ENCODE measurements at places on chromosomes 2 and 18.
A peak's percentile ranks its signal among the peaks of the same experiment; 100 is the strongest.

GRCh38 chr2:45973426-45973825 lies 322.0 kb downstream of the PRKCE start:
- DNase-seq = no peak

GRCh38 chr2:129164220-129164949 lies 815.1 kb upstream of the RAB6C start:
- no peak for DNase-seq

DNA sequence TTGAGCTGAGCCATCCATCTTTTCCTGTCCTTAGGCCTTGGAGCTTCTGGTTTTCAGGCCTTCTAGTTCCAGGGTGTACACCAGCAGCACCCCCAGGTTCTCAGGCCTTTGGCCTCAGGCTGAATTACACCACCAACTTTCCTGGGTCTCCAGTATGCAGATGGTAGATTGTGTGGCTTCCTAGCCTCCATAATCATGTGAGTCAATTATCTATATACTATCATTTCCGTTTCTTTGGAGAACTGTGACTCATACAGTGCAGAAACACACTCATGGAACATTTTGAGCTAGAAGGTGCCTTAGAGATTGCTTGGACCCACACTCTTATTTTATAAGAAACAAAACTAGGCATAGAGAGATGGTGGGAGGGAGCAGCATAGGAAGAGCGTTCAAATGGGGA lies 167.4 kb downstream of the NCK2 start:
- no peak for DNase-seq

- DNase-seq = no peak
Observed at GRCh38 chr2:24785671-24786321, 7.4 kb downstream of the PTRHD1 start.

DNA sequence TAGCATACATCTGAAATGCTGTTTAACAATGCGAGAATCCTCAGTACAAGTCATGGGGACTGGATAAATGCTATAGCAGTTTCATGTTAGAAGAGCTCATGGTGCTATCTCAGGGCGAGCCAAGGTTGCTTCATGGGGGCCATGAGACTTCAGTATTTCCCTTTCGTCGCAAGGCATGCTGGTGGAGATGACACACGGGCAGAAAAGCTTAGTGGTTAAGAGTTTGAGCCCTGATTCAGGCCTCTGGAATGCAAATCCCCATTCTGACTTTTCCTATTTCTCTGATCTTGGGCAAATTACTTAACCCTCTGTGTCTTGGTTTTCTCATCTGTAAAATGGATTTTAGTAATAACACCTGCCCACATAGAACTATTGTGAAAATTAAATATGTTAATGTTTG lies 57.4 kb upstream of the EPHA4 start:
- DNase-seq = no peak

DNA sequence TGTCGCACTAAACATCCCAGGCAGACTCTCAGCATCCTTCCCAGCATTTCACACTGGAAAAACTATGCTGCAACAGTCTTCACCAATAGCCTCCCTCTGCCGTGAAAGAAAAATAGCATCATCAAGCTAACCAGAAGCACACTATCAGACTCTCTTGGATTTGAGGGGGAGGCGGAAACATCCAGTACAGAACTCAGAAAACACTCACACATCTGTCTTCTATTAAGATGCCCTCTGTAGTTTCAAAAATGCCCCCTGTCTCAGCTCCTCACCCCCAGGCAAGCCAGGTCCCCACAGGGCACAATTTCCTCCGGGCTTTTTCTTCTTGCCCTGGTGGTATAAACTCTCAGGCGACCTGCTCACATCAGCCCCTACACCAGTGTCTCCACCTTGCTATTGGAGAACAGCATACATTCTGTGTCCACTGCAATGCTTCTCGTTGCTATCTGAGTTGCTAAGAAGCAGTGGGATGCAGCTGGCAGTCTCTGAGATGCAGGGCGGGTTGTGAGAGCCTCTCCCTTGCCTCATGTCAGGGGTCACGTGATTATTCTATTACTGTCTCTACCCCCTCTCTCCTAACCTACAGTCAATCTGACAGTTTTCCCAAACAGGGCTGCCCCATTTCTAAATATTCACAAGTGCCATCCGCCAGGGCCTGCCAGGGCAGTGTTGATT lies 189.9 kb downstream of the INO80D start:
- DNase-seq = no peak

DNA sequence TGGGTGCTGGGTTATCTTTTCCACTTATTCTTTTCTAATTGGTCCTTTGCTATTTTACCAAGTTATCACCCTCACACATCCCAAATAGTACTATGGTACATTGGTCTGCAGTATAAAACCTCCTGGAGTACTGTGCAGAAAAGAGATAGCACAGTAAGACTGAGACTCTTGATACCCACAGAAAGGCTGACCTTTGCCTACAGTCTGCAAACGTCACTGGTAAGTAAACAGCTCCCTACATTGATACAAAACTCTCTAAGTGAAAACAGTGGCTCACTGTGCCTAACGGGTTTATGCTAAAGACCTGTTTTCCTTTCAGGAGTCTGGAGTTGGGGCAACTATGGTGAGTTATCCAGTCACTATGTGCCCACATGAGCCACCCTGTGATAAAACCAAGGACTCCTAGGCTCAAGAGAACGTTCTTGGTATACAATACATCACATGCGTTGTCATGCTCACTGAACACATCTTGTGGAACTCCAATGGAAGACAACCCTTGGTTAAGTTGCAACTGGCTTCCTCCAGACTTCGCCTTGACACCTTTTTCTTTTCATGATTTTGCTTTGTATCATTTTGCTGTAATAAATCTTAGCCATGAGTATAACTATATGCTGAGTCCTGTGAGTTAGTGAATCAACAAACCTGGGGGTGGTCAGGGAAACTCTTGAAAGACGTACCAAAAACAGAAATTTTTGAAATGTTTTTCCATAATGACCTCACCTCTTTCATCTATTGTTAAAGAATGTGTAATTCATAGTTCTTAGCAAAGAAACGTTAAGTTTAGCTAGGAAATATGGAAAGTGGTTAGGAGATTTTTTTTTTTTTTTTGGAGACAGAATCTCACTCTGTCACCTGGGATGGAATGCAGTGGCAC lies 104.9 kb downstream of the C2orf74 start:
- no peak for DNase-seq

DNA sequence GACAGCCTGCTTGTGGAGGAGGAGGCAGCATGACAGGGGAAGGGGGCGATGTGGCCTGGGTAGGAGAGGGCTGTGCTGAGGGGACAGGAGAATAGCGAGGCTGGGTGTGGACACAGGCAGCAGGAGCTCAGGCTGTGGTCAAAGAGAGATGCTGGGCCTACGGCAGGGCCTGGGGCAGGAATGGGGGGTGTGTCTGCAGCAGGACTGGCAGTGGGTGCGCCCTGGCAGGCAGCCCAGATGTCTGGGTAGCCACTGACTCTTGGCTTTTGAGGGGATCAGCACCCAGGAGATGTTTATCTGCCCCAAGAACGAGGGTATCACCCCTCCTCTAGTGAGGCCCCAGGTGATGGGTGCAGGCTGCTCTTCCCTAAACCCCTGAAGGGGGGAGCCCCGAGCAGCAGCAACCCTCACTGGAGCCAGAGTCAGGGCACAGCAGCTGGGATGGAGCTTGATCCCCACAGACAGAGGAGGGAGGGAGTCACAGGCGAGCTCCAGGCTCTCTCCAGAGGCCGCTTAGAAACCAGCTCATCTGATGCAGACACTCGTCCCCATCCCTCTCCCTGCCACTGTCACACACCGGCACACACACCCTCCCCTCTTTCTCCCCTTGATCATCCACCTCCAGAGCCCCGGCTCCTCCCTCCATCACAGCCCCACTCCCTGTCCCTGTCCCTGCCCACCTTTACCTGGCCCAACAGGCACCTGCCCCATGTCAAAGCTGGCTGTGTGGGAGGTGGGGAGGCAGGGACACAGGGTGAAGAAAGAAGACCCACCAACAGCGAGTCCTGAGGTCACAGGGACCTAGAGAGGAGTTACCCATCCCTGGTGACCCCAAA lies 29.8 kb upstream of the TNS1 start:
- no peak for DNase-seq

- no peak for DNase-seq
Observed at GRCh38 chr18:39149211-39149806, 1583.7 kb upstream of the CELF4 start.

DNA sequence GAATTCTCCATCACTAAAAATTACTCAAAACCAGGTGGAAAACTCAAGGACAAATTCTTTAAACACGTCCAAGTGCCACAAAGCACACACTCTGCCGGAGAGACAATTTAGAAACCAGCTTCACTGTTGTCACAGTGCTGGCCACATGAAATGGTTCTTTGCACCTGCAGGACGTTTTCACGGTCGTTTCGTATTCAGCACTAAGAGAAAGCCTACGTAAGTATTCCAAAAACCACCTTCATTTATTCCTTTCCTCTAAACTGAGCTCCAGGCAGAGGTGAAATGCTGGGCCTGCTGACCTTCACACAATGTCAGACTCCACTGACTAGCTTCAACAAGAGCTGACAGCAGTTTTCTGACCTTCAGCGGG lies 680 bp downstream of the ATP5F1A start:
- no peak for DNase-seq

DNA sequence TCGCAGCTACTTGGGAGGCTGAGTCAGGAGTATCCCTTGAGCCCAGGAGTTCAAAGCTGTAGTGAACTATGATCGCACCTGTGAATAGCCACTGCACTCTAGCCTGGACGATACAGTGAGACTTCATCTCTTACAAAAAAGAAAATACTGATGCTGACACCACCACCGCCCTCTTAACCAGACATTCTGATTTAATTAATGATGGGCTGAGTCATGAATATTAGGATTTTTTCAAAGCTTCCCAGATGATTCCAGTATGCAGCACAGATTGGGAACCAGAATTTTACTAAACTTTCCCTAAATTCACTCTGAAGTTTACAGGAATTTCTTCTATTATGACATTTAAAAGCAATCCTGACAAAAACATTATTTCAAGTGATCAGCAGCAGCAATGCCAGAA lies 130.1 kb downstream of the ERBB4 start:
- no peak for DNase-seq

GRCh38 chr2:130896813-130897212 lies 60.1 kb downstream of the ARHGEF4 start:
- DNase-seq = no peak

DNA sequence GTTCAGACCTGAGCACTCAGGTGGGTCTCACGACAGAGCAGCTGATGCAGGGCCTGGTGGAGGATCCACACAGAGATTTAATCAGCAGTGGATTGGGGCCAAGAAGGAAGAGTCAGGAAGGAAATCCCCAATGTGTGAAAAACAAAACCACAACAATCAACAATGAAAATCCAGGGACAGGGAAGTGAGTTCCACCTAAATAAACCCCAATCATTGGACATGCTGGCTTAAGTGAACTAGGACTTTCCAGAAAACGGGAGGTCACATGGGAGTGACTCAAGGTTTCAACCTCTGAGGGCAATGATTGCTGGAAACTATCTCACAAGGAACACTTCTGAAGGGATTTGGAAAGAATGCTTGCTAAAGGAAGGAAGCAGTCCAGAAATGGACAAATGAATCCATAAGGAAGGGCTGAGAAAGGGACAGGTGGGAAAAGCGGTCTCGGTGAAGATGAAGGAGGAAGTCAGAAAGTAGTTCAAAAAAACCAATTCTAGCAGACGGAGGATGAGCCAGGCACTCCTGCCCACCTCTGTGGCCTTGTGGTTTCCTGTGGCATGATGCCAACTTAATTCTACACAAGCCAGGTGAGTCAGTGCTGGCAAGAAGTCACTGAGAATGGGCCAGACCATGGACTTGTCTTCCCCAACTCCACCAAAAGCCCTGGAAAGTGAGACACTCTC lies 15.4 kb upstream of the XDH start:
- DNase-seq = peak; percentile 70

GRCh38 chr18:64287926-64288325 lies 139.0 kb upstream of the LINC00305 start:
- no peak for DNase-seq

GRCh38 chr2:145304501-145304900 lies 784.6 kb upstream of the ZEB2 start:
- no peak for DNase-seq

DNA sequence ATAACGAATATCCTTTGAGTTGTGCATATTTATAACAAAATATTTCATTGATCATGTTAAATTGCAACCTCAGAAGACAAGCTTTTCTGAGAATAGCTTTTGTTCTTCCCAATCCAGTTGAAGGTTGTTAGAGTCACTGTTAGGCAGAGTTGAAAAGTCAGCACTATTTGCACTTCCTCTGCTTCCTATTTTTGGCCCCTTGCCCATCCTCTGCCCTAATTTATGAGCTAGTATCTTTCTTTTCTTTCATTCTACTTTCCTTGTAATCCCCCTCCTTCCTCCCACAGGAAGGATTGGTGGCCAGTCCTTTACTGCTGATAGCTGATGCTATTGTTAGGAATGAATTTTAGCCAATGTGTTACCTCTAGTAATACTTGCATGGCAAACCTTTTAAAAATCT lies 4.9 kb downstream of the RALB start:
- DNase-seq = no peak

GRCh38 chr18:56835331-56835730 lies 184.2 kb downstream of the WDR7 start:
- no peak for DNase-seq

GRCh38 chr18:400456-400855 lies 100.0 kb downstream of the COLEC12 start:
- DNase-seq = no peak

DNA sequence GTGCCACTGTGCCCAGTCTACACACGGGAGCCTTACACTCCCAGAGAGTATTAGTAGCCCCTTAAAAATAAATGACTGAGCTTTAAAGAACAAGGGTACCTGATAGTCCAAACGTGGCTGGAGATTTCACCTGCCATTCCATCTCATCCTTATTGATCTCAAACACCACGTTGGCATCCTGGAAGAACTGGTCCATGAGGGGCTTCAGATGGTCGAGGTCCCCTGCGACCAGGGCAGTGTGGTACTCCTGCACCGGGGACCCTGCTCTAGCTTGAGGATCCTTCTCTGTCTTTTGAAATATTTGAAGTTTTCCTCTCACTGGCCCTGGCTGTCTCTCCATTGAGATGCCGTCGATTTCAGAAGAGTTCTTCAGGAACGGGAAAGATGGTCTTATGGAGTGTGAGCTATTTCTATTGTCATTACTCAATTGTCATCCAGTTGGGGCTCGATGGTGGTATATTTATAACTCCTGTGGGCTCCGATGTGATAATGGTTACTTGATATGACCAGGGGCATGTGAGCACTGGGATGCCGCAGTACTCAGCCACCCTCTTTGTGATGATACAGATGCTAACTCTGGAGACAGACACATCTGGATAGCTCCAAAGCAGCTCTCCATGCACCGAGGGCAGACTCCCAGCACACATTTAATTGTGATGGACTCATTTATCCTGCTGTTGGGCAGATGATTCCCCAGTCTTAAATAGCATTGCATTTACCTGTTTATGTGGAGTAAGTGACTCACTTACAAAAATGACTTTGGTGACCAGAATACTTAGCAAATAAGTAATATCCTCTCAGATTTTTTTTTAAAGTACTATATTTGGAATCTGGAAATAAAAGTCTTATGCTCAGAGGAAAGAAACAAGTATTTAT lies 22.8 kb downstream of the ASB18 start:
- no peak for DNase-seq

GRCh38 chr2:212414767-212415211 lies 123.8 kb downstream of the ERBB4 start:
- DNase-seq = no peak

All from activated T-cell treated with anti-CD3 and anti-CD28 coated beads, Interleukin-2, amount 50 U/mL, for 72 hours (primary cell).